ENCODE measurements at places on chromosomes 3 and 15. TPM values are rescaled to one million over a fixed set of nuclear protein-coding genes. Genes with fewer than 3 reads are reported as not detected.

The SCAMP2 gene
- 33.6 TPM for total RNA-seq

DNA sequence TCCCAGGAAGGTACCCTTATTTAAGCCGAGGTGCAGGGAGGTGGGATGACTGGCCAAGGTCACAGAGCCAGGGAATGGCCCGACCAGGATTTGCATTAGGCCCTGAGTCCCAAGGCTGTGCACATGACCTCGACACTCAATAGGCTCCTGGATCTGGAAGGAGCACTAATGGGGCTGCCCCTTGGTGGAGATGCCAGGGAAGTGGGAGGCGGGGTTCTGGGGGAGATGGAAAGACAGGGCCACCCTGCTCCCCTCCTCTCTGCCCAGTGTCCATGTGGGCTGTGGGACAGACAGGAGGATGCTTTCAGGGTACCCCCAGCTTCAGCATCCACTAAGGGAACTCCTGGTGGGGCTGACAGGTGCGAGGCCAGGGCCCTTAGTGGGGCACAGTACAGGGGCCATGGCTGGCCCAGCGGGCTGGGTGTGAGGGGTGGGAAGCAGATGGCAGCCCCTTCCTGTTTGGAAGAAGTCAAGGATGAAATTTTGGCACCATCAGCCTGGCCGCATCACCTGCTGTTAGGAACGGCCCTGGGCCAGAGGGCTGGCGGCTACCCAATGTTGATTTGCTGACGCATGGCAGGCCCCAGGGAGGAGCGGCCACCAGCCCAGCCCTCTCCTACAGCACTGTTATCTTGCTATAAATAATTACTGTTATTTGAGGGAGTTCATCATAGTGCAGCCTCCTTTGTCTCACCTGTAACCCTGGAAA lies 37.3 kb downstream of the ATP2B2 start:
- DNase-seq: no peak
- H3K27ac ChIP-seq: no peak overlapping the region
- H3K27me3 ChIP-seq: peaks cover 29% of the 10 kb centered on the region
- no peaks in the 10 kb centered on the region for H3K36me3 ChIP-seq

DNA sequence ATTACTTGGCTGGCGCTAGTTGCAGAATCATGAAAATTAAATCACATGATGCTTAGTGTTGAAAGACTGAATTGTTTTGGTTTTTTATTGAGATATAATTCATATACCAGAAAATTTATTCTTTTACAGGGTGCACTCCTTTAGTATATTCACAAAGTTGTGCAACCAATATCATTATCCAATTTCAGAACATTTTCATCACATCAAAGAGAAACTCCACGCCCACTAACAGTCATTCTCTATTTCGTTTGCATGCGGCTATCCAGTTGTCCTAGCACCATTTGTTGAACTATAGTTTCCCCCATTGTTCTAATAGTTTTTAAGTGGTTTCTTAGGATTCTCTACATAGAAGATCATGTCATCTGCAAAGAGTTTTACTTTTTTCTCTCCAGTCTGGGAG lies 3.7 kb downstream of the EHD4 start:
- no peak overlapping the region for H3K4me3 ChIP-seq
- peaks cover 10% of the 10 kb centered on the region for H3K36me3 ChIP-seq
- H3K27me3 ChIP-seq: no peaks in the 10 kb centered on the region
- peaks cover 12% of the 10 kb centered on the region for H3K4me1 ChIP-seq
- H3K27ac ChIP-seq: no peak overlapping the region

GRCh38 chr3:64150623-64151207 lies 74.6 kb downstream of the PRICKLE2 start:
- peaks cover 38% of the 10 kb centered on the region for H3K4me1 ChIP-seq
- H3K36me3 ChIP-seq: peaks cover 79% of the 10 kb centered on the region
- peak overlapping the region; percentile 84 for H3K27ac ChIP-seq
- peak; percentile 87 for DNase-seq
- H3K27me3 ChIP-seq: no peaks in the 10 kb centered on the region

The TIMP4 gene
- 0.08 TPM for total RNA-seq

- no peak overlapping the region for H3K4me3 ChIP-seq
- no peaks in the 10 kb centered on the region for H3K27me3 ChIP-seq
- H3K27ac ChIP-seq: no peak overlapping the region
- no peak for DNase-seq
- no peaks in the 10 kb centered on the region for H3K4me1 ChIP-seq
Measured at GRCh38 chr15:53910236-53910849, 67.9 kb upstream of the UNC13C start.

The SMCO1 gene
- total RNA-seq: not detected

The CCR3 gene
- total RNA-seq: 0.66 TPM

Data from SJSA1 (cell line).